ENCODE measurements at places on chromosomes 1 and 21.

GRCh38 chr1:197671140-197671539 lies 104.1 kb downstream of the DENND1B start:
- DNase-seq = peak; percentile 8

GRCh38 chr1:32044234-32044633 lies 28.5 kb upstream of the TMEM39B start:
- no peak for DNase-seq

- no peak for DNase-seq
Measured at GRCh38 chr1:219298571-219299148, 125.0 kb downstream of the LYPLAL1 start.

GRCh38 chr1:225750875-225751824 lies 26.5 kb upstream of the SRP9 start:
- no peak for DNase-seq

DNA sequence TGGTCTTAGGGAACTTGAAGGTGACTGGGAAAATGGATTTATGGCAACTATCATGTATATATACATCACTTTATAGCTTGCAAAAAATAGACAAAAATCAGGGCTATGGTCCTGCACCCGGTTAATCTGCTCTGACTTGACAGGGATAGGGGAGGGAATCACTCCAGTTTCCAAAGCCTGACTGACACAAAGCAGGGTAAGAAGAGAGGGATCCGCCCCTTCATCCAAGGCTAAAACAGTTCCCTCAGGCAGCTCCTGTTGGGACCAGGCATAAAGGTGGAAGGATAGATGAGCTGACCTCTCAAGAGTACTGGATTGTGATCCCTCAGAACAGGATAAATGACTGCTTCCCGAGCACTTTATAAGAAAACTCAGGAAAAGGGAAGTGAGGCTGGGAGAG lies 1.4 kb downstream of the PBXIP1 start:
- DNase-seq = no peak

DNA sequence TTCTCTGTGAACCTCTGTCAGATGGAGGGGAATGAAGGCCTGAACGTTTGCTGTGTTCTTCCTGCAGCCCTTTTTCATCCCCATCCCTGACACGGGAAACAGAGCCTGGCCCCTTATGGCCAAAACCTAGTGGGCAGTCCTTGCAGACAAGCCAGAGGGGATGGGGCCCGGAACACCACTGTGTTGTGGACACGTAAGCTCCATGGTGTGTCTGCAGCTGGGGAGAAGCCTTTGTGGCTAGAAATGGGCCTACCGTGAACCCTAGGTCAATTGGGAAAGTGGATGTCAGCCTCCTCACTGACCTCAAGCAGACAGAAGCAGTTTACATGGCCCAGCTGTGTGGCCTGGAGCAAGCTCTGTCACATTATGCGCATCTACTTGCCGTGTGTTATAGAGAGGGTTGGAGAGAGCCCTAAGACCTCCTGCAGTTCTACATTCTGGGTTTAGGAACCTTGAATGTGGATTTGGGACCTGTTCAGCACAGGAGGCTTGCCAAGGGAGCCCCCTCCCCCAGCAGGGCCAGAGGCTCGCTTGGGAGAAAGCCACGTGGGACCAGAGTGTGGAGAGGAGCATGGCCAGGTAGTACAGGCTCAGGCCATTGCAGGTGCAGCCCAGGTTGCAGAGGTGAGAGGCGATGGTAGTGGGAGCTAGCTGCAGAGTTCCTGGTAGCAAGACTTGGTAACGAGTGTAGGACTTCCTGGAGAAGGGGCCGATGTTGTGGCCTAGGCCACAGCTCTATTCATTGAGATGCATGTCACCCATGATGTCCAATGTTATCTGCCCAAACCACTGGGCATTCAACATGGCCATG lies 20.7 kb downstream of the PARS2 start:
- no peak for DNase-seq

DNA sequence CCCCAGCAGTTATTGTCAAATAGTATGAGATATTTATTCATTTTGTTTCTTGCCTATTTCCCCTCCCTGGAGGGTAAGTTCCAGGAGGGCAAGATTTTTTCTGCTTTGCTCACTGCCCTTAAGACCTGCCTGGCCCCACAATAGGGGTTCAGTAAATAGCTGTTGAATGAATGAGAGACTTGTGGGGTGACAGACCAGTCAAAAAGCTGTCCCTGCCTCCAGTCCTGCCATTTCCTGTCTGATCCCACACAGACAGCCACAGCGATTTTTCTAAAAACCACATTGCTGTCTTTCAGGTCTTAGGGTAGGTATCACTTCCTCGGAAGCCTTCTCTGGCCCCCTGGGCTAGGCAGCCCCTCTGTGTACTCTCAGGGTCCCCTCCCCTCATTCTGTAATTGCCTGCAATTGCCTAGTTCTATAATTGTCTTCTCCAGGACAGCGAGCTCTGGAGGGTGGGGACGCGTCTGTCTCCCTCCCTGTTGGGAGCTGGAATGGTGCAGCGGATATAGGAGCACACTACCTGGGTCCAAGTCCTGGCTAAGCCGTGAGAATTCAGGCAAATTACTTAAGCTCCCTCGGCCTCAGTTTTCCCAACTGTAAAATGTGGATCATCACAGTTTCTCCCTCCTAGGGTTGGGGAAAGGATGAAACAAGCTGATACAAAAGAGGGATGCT lies 1.8 kb upstream of the EXTL1 start:
- no peak for DNase-seq

GRCh38 chr1:21782349-21782867 lies 541 bp downstream of the USP48 start:
- DNase-seq = peak; percentile 83

GRCh38 chr1:150927624-150928023 lies 1.5 kb downstream of the SETDB1 start:
- DNase-seq = no peak

All from lung microvascular endothelial cell (primary cell).